CD4-positive, alpha-beta T cell (primary cell): ENCODE measurements at places on chromosomes 4 and X.

DNA sequence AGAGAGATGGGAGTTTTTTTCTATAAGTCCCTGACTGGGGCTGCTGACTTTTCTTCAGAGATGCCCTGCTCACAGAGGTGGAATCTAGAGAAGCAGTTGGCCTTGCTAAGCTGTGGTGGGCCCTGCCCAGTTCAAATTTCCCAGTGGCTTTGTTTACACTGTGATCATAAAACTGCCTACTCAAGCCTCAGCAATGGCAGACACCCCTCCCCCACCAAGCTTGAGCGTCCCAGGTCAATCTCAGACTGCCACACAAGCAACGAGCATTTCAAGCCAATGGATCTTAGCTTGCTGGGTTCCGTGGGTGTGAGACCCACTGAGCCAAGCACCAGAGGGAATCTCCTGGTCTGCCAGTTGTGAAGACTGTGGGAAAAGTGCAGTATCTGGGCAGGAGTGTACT, 199.8 kb upstream of the WDFY3 start:
- no peak for DNase-seq

DNA sequence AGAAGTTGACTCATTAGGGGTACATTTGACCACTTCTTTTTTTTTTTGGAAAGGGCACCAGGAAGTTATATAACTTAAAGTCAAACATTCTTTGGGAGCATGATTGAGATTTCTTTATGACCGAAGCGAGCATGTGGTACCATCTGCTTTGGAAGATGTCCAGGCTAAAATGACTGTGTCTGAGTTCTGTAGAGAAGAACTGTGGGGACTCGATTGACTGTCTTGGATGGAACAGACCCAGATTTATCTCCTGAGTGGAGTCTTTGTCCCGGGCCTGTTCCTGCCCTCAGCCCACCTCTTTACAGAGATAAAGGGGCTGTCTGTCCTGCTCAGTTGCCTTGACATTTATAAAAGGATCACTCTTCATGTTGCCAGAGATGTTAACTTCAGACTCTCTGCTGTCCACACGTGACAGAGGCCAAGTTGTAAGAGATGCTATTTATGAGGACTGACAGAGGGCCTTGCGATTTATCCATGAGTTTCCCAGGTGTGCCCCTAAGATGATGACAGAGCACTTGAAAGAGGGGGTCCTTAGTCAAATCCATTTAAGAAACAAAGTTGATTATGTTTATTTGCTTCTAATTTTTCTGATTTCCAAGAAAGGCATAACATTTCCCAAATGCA, 16.8 kb downstream of the SMIM20 start:
- DNase-seq: no peak

DNA sequence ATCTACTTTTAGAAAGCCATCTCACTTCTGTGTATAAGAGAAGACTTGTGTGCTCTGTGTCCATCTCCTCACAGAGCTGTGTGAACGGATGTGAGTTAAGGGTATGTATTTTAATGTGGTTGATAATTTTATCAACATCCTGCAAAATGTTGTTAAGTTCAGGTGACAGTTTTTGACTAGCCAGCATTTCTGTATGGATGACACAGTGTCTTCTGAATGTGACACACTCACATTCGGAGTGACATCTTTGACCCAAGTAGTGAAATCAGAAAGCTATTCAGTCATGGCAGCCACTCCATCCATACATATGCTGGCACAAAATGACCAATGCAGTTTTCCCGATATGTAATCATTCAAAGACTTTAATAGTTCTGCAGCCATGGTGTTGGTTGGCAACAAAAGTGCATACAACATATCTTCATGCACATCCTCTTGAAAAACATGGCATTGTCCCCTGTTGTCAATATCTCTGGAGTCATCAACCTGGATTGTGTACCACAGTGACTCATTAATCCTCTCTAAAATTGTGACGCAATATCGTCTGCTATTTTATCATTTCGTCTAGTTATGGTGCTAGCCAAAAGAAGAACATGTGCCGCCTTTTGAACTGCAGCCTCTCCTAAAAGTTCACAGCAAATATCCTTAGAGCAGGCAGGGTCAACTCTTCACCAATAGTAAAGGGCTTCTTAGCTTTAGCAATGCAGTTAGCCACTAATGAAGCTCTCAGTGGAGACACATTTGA, 6.8 kb upstream of the FGF2 start:
- DNase-seq: no peak

DNA sequence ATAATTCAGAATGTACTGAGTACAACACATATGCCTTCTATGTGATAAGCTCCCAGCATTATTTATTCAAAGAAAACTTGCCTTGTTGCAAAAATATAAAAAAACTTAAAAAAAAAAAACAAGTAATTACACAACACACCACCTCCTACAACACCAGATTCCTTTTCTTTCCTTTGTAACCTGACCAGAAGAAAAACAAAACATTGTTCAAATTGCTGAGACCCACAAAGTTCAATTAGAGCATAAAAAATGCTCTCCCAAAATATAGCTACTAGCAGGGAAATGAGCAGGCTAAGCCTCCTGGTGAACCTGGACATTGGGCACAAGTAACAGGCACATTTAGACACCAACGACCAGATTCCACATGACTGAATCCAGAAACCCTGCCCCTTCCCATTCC, 38.3 kb downstream of the MECP2 start:
- DNase-seq: no peak

GRCh38 chr4:123327846-123328429, 68.7 kb upstream of the SPRY1 start:
- DNase-seq: no peak
